ENCODE measurements at places on chromosomes 11 and 22.

GRCh38 chr22:40727964-40728615 is 48.8 kb downstream of the MCHR1 start:
- no peak for DNase-seq

GRCh38 chr11:121716060-121716459 is 263.3 kb upstream of the SORL1-AS1 start:
- no peak for DNase-seq

GRCh38 chr22:34897126-34897525 is 168.8 kb upstream of the ISX start:
- DNase-seq = no peak

GRCh38 chr11:110909336-110909735 is 197.1 kb upstream of the ARHGAP20 start:
- no peak for DNase-seq

DNA sequence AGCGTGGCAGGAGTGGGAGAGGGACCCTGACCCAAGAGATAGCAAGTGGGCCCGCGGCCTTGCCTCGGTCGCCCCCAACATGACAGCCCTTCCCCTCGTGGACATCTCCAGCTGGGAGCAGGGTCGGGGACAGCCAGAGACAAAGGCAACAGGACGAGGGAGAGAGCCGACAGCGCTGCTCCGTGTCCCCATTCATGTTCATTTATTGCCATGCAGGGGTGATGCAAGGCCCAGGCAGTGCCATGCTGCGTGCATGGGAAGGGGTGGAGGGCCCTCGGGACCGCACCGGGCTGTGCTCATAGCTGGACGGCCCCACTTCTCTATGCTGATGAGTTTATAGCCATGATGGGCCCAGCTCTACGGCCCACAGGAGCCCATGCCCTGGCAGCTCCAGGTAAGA is 12.7 kb downstream of the MRPL23 start:
- DNase-seq = no peak

- no peak for DNase-seq
Measured at GRCh38 chr11:45209000-45209879, 62.8 kb downstream of the PRDM11 start.

DNA sequence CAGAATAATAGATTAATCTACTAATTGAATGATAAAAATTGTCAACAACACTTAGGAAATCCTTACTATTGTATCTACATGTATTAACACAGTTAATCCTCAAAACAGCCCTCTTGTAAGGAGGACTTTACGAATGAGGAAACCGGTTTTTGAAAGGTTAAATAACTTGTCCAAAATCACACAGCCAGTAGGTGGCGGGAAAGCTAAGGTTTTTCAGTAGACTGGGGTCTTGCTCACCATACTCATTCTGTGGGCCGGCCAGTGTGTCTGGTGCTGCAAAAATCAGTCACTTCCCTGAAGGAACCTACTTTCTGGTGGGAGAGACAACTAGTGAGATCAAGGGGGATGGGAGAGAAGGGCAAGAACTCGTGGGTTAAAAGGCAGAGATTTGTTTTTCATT is 3.8 kb downstream of the DCPS start:
- DNase-seq = no peak

- no peak for DNase-seq
Measured at GRCh38 chr11:23112987-23113886, 253.0 kb upstream of the CCDC179 start.

DNA sequence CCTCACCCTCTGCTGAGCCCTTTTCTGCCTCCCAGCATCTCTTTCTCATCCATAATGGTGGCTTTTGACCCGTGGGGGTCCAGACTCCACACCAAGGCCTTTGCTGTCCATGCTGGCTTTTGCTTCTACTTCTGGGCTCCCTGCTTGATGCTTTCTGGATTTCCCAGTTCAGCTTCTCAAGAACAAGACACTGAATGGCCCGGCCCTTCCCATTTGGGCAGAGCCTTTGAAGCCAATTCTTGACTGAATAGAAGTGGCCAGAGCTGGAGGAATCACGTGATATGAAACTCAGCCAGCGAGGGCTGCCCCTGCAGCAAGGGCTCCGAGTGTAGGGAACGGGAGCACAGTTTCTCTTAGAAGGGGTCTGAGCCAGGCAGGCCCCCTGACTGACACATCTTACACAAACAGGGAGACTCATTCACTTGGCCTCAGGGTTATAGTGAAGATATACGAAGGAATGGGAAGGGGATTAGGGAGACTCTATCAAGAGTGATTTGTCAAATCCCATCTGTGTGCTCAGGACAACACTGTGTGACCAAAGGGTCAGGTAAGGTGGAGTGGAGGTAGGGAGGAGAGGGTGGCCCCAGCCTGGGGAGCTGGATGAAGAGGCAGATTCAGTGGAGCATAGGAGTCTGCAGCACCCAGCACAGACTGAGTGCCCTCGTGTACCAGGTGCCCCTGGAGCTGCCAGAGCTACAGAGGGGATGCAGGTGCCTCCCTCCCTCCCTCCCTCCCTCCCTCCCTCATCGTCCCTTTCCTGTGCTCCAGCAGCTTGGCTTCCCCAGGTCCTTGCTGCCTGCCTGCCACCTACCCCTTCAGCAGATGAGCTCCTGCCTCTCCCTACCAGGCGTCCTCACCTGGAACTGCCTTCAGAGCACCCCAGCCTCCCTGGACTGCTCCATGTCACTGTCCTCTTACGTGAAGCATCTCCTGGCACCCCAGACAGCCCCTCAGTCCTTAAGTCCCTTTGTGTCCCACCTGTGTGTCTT is 106.0 kb downstream of the TRIM29 start:
- DNase-seq = no peak

DNA sequence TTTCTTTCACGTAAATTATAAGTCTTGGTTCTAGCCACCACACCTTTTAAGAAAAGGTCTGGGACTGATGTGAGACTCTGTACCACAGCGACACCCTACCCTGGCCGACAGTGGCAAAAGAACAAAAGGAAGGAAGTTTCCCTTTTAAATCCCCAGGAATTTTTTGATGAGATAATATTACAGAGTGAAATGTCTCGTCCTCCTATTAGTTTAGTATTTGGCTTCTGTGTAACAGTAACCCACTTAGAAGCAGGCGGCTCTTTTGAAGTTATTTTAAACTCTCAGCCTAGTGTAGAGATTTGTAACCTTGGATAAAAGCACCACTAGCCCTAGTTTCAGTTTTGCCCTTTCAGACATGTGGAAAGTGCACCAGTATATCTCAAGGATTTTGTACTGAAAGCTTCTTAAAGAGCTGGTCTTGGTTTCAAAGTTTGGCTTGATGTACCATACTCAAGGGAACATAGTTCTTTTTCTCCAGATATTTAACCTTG is 84.1 kb downstream of the C22orf31 start:
- DNase-seq = no peak
